ENCODE measurements at places on chromosomes 2 and 18. TPM values are rescaled to one million over a fixed set of nuclear protein-coding genes. Genes with fewer than 3 reads are reported as not detected.

APOB gene
- total RNA-seq: 0.26 TPM

SULT1C4 gene
- total RNA-seq: 3.6 TPM

DNA sequence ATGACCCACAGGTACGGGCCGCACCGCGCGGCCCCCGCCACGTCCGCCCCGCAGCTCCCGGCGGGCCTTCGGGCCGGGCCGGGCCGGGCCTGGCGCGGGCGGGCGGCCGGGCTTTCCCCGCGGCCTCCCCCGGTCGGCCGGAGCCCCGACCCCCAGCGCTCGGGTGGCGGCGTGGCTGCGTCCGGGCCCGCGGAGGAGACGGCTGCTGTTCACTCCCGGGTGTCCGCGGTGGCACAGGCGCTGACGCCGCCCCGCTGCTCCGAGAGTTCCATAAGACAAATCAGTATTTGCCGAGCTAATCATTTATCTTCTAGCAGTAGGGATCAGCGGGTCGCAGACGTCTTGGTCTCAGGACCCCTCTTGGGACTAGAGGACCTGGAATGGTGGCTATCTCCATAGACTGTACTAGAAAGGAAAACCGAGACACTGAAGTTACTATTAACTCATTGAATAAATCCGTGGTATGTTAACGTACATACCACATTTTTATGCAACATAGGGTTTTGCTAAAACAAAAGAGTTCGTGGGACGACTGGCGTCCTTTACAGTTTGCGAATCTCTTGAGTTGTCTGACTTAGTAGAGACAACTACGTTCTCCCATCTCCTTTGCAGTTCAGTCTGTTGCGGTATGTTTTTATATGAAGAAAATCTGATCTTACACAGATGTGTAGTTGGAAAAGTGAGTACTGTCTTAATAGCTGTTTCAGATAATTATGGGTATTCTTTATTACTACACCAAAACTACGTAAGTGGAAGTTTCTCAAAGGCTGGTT is 500 bp downstream of the LIMS1 start:
- peak overlapping the region; percentile 74 for H3K4me3 ChIP-seq
- H3K4me1 ChIP-seq: peaks cover 33% of the 10 kb centered on the region
- H3K36me3 ChIP-seq: no peaks in the 10 kb centered on the region
- no peaks in the 10 kb centered on the region for H3K27me3 ChIP-seq

- H3K4me3 ChIP-seq: no peak overlapping the region
- no peak overlapping the region for H3K27ac ChIP-seq
- no peak for DNase-seq
- H3K27me3 ChIP-seq: no peaks in the 10 kb centered on the region
Measured at GRCh38 chr2:212484563-212485080, 54.0 kb downstream of the ERBB4 start.

GRCh38 chr2:172427990-172428831 is 825 bp downstream of the ITGA6 start:
- peak overlapping the region; percentile 75 for H3K4me3 ChIP-seq
- no peaks in the 10 kb centered on the region for H3K36me3 ChIP-seq
- H3K27ac ChIP-seq: peak overlapping the region; percentile 86
- H3K4me1 ChIP-seq: peaks cover 43% of the 10 kb centered on the region

GRCh38 chr2:215207041-215207440 is 68.6 kb upstream of the ABCA12 start:
- no peaks in the 10 kb centered on the region for H3K36me3 ChIP-seq
- H3K27me3 ChIP-seq: no peaks in the 10 kb centered on the region
- H3K4me1 ChIP-seq: no peaks in the 10 kb centered on the region
- H3K4me3 ChIP-seq: no peak overlapping the region
- DNase-seq: no peak
- H3K27ac ChIP-seq: no peak overlapping the region

GRCh38 chr2:95032868-95033603 is 7.5 kb downstream of the MAL start:
- DNase-seq: no peak
- H3K36me3 ChIP-seq: no peaks in the 10 kb centered on the region
- H3K4me1 ChIP-seq: no peaks in the 10 kb centered on the region
- no peak overlapping the region for H3K27ac ChIP-seq
- no peak overlapping the region for H3K4me3 ChIP-seq
- no peaks in the 10 kb centered on the region for H3K27me3 ChIP-seq

DNA sequence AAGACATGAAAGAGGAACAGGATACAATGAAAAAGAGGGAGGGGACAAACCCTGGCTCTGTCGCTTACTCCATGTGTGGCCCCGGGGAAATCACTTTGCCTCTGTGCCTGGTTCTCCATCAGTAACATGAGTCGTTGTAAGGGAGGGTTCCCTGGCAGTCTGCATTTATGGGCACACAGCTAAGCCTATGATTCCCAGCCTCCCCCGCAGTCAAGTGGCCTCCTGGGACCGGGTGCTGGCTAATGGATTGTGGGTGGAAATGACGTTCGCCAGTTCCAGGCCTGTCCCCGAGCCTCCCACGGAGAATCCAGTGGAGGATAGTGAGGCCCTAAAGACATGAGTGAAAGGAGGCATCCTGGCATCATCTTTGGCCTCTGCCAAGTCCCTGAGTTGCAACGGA is 42.7 kb downstream of the SFXN5 start:
- H3K27ac ChIP-seq: no peak overlapping the region
- H3K4me1 ChIP-seq: peaks cover 22% of the 10 kb centered on the region
- peaks cover 10% of the 10 kb centered on the region for H3K36me3 ChIP-seq
- DNase-seq: no peak
- H3K4me3 ChIP-seq: no peak overlapping the region

DNA sequence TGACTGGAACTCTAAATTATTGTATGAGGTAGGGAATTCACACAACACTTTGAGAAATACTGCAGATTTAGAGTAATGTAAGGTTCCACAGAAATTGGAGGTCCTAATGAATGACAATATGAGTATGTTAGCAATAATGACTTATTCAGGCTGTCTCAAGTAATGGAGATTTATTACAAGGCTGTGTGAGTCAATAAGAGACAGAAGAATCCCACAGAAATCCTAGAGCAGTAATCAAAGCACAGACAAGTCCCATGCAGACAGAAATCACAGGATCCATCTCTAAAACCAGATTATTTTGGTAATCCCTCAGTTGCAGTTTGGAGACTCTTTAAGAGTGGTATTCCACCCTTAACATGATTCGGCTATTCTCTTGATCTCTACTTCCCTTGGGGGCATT is 83.6 kb downstream of the FAM161A start:
- H3K4me3 ChIP-seq: no peak overlapping the region
- no peak overlapping the region for H3K27ac ChIP-seq
- no peaks in the 10 kb centered on the region for H3K36me3 ChIP-seq
- no peaks in the 10 kb centered on the region for H3K27me3 ChIP-seq

DNA sequence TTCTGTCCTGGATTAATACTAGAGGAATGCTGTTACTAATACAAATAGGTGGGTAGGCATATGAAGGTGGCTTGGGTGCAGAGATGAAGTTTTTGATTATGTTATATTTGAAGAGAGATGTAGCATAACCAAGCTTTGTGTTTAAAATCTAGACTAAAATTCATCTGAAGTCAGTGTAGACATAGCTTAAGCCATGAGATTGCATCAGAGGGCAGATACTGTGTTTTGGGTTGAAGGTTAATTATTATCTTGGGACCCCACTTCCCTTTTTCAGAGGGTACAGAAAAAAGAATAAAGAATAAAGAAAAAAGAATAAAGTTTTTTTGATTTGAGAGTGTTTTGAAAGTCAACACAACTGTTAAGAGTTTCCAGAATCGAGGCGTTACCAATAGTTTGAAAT is 13.0 kb downstream of the PPM1B start:
- H3K36me3 ChIP-seq: no peaks in the 10 kb centered on the region
- no peak overlapping the region for H3K27ac ChIP-seq
- DNase-seq: no peak
- H3K27me3 ChIP-seq: no peaks in the 10 kb centered on the region
